ENCODE measurements at places on chromosomes 12 and 14.

DNA sequence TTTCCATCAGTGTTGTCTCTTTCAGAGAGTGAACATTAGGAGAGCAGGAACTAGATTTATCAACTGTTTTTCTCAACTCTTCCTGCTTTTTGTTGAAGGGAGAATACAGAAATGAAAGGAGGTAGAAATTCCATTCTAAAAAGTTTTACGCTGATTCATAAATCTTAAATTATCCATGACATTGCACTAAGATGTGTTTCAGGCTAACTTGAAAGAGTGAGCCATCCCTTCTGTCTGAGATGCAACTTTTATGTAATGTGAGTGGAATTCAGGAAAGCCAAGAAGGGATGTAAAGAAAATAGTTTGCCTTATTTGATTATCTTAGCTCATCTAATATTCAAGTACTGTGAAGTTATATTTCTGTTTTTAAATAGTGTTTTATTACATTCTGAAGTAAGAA lies 349.5 kb upstream of the RGS6 start:
- DNase-seq, result no peak

GRCh38 chr12:96375170-96375569 lies 25.1 kb downstream of the CDK17 start:
- no peak for DNase-seq

- DNase-seq, result no peak
Observed at GRCh38 chr12:109756457-109756856, 42.8 kb downstream of the FAM222A start.

GRCh38 chr12:95699579-95699978 lies 91.0 kb downstream of the NTN4 start:
- no peak for DNase-seq

DNA sequence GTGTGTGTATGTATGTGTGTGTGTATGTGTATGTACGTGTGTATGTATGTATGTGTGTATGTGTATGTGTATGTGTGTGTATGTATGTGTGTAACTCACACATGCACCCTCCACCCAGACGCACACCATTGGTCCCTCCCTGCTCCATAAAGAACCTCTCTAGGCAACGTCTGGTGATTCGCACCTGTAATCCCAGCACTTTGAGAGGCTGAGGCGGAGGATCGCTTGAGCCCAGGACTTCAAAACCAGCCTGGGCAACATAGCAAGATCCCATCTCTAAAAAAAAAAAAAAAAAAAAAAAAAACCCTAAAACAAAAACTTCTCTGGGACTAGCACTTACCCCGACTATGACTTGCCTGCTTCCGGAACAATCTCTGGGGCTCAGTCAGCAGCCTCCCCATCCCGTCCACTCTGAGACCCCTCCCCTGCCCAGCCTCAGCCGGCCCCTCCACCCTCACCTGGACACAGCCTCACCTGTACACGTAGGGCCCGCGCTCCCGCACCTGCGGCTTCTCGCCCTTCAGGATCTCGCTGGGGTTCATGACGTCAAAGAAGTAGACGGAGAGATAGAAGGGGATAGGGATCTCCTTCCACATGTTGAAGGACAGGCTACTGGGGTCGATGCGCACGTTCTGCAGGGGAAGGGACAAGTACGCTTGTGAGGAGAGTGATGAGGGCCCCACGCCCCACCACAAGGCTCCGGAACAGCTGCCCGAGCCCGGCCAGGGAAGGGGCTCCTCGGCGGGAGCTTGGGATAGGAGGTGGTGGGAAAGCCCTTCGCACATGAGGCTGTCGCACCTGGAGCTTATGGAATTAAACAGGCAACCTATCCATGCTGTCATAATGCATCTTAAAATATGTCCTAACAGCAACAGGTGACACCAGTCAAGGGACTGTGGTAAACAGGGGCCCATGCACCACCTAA lies 46.3 kb downstream of the SCARB1 start:
- no peak for DNase-seq

DNA sequence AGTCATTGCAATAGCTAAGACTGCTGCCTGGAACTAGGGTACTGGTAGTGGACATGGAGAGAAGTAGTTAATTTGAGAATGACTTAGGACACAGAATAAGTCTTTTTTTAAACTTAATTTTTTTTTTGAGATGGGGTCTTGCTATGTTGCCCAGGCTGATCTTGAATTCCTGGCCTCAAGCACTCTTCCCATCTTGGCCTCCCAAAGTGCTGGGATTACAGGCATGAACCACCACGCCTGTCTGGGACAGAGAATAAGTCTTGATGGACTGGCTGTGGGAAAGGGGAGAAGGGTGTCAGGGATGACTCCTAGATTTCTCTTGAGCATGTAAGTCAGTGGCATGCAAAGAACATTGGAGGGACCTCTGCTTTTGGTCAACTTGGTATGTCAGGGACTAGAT lies 42.9 kb downstream of the LIN52 start:
- DNase-seq, result no peak

GRCh38 chr12:25130741-25131188 lies 64.2 kb downstream of the DNAI7 start:
- peak; percentile 69 for DNase-seq

GRCh38 chr12:53750812-53751335 lies 905 bp downstream of the CISTR start:
- DNase-seq, result no peak

GRCh38 chr14:75906680-75907280 lies 75.0 kb downstream of the TGFB3 start:
- DNase-seq, result peak; percentile 55

Data from Kasumi-1 (cell line).